ENCODE measurements at places on chromosomes 2 and 18.

DNA sequence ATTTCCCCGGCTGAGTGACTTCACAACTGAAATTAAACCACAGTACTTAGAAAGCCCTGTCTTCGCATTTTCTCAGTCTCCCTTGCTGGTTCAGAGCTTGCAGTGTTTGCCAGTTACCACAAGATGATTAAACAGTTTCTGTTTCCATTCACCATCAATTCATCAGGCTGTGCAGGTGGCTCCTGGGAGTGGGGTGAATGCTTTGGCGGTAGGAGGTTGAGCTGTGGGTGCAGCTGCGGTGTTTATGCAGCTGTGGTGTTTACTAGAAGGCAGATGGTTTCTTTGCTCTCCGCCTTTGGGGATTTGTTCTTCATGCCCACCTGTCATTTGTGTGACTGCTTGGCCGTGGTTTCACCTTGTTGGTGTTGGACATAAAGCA lies 16.1 kb downstream of the ACOXL start:
- DNase-seq = peak; percentile 34

GRCh38 chr2:66574701-66575624 lies 140.0 kb downstream of the MEIS1 start:
- no peak for DNase-seq

GRCh38 chr2:207801259-207801658 lies 31.6 kb upstream of the FZD5 start:
- no peak for DNase-seq

GRCh38 chr18:35495536-35496314 lies 2.0 kb downstream of the INO80C start:
- no peak for DNase-seq

GRCh38 chr2:239047420-239047819 lies 199.5 kb downstream of the TWIST2 start:
- DNase-seq = no peak
